ENCODE measurements at places on chromosomes 2 and 18.
A peak's percentile ranks its signal among the peaks of the same experiment; 100 is the strongest.

DNA sequence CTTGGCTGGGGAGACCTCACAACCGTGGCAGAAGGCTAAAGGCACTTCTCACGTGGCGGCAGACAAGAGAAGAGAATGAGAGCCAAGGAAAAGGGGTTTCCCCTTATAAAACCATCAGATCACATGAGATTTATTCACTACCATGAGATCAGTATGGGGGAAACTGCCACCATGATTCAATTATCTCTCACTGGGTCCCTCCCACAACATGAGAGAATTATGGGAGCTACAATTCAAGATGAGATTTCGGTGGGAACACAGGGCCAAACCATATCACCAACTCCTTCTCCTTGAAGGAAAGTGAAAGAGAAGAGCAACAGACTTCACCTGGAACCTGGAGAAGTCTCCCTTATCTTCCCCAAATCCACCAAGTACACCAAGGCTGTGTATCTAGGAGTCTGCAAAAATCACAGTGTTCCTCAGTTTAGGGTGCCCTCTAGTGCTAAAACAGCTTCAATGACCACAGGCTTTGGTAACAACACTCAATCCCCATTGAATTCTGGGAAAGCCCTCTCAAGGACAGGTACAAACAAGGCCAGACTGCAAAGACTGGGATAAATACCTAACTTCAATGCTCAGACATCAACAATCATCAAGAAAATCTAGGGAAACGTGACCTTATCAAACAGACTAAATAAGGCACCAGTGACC, 148.8 kb upstream of the SRD5A2 start:
- peak; percentile 38 for DNase-seq

DNA sequence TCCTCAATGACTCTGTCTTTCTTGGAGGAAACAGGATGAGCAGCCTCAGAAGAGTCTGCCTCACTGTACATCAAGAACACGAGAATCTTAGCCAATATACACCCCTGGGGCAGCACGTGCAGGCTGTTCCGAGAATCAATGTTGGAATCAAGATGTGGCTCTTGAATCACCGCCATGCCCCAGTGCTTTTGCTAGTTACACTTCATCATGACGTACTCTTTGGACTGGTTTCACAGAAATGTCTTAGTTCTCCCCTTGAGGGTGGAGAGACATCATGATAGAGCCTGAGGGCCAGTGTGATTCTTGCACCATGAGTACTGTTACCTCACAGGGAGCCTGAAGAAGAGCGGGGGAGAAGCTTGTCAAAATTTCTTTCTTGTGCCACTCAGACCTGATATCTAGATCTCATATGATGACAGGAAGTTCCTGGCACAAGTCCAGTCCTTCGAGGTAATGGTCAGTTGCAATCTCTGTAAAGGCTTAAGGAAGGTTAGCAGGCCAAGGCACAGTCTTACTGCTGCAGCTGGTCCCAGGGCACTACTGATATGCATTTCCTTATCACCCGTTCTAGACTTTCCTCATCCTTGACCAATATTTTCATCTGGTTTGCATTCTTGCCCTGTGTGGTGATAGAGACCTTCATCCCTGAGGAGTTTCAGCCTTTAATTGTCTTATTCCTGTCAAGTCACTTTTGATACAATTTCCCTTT, 28.2 kb upstream of the STAT4 start:
- no peak for DNase-seq

DNA sequence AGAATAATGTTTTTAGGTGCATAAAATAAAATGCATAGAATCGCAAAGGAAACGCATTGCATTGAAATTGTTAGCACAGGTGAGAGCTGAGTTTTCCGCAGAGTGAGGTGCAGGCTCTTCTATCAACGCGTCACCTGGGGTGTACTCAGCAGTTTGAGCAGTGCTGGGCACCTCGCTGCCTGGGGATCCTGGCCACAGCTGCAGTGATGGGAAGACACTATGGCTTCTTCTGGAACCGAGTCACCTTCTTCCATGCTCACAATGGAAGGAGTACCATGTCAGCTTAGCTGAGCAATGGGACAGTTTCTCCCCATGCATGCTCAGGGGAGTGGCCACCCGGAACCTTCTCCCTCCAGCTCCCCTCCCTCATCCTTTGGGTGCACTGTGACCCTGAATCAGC, 95.4 kb upstream of the OTOS start:
- DNase-seq, result no peak

DNA sequence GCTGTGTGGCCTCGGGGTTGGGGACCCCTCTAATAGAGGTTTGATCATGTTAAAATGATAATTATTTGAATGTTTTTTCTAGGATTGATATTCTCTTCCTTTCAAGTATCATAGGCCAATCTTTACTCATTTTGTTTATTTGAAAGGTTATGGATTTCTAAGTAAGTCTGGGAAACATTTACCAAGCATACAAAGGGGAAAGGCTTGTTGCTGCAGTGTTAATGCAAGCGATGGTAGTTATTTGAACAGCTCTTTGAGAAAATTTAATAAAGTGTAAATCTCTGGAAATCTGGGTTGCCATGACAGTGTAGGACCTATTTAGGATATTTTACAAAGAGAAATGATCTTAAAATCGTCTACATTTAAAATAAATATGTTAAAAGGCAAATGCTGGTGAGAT, 56.1 kb downstream of the SPTBN1 start:
- no peak for DNase-seq

- DNase-seq, result no peak
Observed at GRCh38 chr2:233061591-233062450, 1.7 kb downstream of the INPP5D start.

- peak; percentile 72 for DNase-seq
Observed at GRCh38 chr18:10453806-10454680, at the start of gene APCDD1. Gene APCDD1, plus strand, starts transcription at chr18:10454635. Its CDS starts 347 bp downstream, at chr18:10454982.

GRCh38 chr2:16059393-16060016, 119.2 kb downstream of the MYCN start:
- DNase-seq, result no peak

GRCh38 chr18:50131591-50131990, 63.4 kb downstream of the MYO5B start:
- no peak for DNase-seq

DNA sequence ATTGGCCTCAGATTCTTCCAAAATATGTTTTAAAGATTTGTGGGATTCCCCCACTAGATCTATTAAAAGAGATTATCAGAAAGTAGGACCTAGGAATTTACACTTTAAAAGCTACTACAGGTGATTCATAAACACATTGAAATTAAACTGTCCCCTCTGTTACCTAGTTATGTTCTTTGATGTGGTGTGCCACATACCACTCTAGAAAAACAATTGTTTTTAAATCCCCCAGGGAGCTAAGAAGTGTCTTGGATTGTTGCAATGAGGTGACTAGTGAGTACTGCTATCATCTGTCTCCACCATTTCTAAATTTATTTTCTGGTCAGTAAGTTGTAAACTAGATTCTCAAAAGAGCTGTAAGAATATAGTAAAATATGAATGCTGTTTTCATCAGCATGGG, 214.5 kb upstream of the DOK6 start:
- no peak for DNase-seq

GRCh38 chr18:27860701-27861107, 316.2 kb downstream of the CDH2 start:
- peak; percentile 19 for DNase-seq

- no peak for DNase-seq
Observed at GRCh38 chr2:103353774-103354173, 591.9 kb downstream of the TMEM182 start.

DNA sequence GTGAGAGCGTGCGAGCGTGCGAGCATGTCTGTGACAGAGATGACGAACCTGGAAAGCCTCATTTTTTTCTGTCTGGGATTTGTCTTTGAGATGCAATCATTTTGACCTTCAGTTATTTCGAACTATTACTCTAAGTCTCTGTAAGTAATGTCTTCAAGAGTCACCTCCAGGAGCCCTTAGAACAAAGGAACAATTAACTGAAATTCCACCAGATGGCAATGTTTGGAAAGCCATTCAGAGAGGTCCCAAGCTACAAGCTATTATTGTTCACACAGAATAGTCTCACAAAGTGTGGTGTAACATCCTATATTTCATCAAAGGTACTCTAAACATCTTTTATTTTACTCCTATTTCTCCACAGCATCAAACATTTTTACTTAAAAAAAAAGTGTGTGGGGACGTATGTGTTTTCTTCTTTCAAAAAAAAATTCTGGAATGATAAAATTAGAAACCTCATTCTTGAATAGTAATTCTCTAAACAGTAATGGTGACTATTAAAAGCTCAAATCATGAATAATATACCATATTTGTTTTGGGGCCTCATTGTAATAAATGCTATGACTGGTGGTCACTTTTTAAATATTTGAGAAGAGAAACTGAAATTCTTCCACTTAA, 35.1 kb upstream of the MAPRE2 start:
- peak; percentile 67 for DNase-seq

DNA sequence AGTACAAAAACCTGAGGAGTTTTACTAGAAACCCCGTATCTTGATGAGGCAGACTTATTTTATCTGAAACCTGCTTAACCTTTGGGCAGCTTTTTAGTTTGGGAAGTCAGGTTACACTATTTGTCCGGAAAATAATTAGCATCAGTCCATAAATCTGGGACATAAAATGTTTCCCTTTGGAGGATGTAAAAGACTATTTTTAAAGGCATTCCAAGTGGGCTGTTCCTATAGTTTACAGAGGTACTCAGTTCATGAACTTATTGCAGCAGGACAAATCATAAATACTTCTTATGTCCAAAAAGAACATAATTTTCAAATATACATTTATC, 6.3 kb downstream of the HTR2B start:
- DNase-seq, result no peak

- peak; percentile 89 for DNase-seq
Observed at GRCh38 chr2:217045700-217046475, 186.0 kb upstream of the TNP1 start.
